LHCN-M2 (cell line): ENCODE measurements at places on chromosomes 3 and 15.
A peak's percentile ranks its signal among the peaks of the same experiment; 100 is the strongest.

DNA sequence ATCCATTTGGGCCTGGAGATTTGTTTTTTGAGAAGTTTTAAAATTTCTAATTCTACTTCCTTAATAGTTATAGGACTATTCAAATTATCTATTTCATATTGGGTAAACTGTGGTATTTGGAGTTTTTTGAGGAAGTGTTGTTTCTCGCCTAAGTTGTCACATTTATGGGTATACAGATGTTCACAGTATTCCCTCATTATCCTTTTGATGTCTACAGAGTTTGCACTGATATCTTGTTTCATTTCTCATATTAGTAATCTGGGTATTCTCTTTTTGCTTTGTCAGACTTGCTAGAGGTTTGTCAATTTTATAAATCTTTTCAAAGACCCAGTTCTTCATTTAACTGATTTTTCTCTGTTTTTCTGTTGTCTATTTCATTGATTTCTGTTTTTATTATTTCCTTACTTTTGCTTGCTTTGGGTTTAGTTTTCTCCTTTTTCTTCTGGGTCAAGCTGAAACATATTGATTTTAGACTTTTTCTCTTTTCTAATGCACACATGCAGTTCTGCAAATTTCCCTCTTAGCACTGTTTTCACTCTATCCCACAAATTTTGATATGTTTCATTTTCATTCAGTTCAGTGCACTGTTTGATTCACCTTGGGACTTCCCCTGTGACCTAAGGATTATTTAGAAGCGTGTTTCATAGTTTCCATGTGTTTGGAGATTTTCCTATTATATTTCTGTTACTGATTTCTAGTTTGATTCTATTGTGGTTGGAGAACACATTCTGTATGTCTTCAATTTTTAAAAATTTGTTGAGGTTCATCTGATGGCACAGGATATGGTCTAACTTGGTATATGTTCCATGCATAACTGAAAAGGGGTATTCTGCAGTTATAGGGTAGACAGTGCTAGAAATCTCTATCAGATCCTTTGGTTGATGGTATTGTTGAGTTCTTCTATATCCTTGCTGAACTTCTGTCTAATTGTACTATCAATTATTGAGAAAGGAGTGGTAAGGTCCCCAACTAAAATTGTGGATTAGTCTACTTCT lies 79.6 kb downstream of the SUMF1 start:
- no peak for DNase-seq

- DNase-seq: no peak
Observed at GRCh38 chr3:100521439-100521845, 29.0 kb downstream of the TMEM45A start.

GRCh38 chr3:133927540-133928066 lies 31.9 kb upstream of the RAB6B start:
- no peak for DNase-seq

GRCh38 chr3:16177962-16178627 lies 3.6 kb downstream of the GALNT15 start:
- peak; percentile 82 for DNase-seq

- DNase-seq: peak; percentile 19
Observed at GRCh38 chr3:131602011-131602779, 99.4 kb upstream of the MRPL3 start.

GRCh38 chr3:197168606-197169005 lies 129.8 kb downstream of the DLG1 start:
- DNase-seq: peak; percentile 42

- DNase-seq: no peak
Observed at GRCh38 chr3:12317914-12318313, 29.0 kb downstream of the PPARG start.

DNA sequence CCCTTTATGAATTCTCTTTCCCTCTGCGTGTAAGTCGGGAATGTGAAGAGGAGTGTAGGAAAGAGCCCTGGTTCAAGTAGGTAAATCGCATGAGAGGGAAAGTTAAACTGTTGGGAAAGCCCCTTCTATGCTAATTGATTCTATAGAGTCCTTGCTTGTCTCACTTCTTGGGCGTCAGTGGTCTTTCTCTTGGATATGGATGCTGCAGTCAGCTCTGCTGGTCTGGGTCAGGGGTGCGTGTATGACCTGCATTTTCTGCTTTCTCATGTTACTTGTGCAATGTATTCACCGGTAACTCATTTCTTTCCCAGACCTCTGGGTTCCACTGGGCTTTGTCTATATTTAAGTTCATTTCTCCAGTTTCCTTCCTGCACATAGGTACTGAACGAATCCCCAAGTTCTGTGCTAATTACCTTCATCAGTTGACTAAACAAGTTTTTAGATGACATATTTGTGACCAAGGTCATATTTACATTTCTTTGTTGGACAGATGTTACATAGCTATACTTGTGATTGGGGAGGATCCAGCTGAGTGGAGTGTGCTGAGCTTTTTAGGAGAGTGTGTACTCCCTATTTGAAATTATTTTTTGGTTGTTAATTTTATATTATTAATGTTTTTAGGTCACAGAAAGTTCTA lies 1.4 kb downstream of the SETD5 start:
- peak; percentile 39 for DNase-seq

DNA sequence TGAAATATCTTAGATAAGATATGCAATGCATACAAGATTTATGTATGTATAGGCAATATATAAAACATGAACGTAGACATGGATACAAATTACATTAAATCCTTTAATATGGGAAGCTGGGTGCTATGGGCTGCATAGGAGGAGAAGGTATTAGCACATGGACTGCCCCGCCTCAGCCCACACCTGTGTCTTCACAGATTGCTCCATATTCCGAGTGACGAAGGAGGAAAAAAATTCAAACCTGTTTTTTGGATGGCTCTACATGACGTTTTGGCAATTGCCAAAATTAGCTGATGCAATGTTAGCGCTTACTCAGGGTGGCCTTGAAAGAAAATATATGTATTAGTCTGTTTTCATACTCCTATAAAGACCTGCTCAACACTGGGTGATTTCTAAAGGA lies 223.4 kb upstream of the SLCO3A1 start:
- no peak for DNase-seq

GRCh38 chr3:52394751-52395502 lies 50.0 kb downstream of the SEMA3G start:
- no peak for DNase-seq

- no peak for DNase-seq
Observed at GRCh38 chr3:162094301-162094700, 597.7 kb downstream of the OTOL1 start.

GRCh38 chr3:12184541-12184940 lies 25.8 kb upstream of the TIMP4 start:
- DNase-seq: no peak

GRCh38 chr3:124893526-124893925 lies 6.4 kb upstream of the ITGB5 start:
- DNase-seq: no peak

- DNase-seq: no peak
Observed at GRCh38 chr15:89026167-89026566, 62.1 kb upstream of the ABHD2 start.

GRCh38 chr3:46228260-46229242 lies 13.7 kb upstream of the CCR3 start:
- peak; percentile 80 for DNase-seq
